ENCODE measurements at places on chromosomes 2 and 18.

GRCh38 chr2:241010531-241011295 is 12.3 kb downstream of the SNED1 start:
- no peak for DNase-seq

GRCh38 chr2:232421189-232421785 is 14.6 kb downstream of the ALPG start:
- DNase-seq: no peak

DNA sequence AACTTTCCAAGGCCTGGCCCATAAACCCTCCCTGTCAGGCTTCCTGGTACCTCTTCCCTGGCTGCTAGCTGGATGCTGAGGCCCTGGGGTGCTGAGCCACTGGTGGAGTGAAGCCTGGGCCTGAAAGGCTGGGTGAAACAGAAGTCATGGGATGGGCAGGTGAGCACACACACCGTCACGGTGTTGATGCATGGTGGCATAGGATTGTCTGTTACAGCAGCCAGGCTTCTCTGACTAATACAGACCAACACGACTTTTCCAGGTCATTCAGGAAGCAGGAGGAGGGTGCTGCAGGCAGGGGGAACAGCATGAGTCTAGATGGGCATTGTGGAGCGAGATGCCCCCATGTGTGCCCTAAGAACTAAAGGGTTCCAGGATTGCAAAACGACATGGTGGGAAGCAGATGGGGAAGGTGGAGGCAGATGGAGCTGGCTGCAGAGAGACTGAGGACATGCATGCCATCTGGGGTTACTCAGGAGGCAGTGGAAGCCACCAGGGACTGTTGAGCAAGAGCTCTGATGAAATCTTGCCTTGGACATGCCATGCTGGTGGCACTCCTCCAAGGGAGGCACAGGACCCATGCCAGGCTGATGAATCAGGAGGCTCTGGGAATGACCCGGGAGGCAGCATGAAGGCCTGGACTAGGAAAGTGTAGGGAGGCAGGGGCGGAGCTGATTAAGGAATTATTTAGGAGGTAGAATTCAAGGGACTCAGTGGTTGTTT is 480.9 kb downstream of the TSN start:
- no peak for DNase-seq

- no peak for DNase-seq
These were observed 49.9 kb downstream of the LYPD1 start for GRCh38 chr2:132620115-132620514.

- no peak for DNase-seq
These were observed 68.7 kb upstream of the SPRED2 start for GRCh38 chr2:65501074-65501473.

GRCh38 chr2:47243596-47244323 is 88.7 kb upstream of the STPG4 start:
- no peak for DNase-seq

- no peak for DNase-seq
These were observed 143.8 kb downstream of the PIEZO2 start for GRCh38 chr18:11005528-11005927.

DNA sequence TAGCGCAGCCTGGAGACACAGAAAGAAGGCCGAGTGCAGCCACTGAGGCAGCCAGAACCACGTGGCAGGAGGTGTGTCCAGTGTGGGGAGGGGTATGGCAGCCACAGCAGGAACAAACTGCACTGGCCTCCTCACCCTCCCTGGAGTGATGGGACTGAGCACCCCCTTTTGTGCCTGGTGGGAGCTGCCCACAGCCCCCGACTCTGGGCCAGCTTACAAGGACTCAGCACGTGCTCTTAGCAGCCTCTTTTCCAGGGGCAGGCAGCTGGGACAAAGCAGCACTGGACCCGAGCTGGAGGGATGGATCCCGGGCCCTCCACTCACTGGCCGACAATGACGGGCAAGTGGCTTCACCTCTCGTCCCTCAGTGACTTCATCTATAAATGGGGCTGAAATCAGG is 5.2 kb upstream of the KLF11 start:
- DNase-seq: no peak

DNA sequence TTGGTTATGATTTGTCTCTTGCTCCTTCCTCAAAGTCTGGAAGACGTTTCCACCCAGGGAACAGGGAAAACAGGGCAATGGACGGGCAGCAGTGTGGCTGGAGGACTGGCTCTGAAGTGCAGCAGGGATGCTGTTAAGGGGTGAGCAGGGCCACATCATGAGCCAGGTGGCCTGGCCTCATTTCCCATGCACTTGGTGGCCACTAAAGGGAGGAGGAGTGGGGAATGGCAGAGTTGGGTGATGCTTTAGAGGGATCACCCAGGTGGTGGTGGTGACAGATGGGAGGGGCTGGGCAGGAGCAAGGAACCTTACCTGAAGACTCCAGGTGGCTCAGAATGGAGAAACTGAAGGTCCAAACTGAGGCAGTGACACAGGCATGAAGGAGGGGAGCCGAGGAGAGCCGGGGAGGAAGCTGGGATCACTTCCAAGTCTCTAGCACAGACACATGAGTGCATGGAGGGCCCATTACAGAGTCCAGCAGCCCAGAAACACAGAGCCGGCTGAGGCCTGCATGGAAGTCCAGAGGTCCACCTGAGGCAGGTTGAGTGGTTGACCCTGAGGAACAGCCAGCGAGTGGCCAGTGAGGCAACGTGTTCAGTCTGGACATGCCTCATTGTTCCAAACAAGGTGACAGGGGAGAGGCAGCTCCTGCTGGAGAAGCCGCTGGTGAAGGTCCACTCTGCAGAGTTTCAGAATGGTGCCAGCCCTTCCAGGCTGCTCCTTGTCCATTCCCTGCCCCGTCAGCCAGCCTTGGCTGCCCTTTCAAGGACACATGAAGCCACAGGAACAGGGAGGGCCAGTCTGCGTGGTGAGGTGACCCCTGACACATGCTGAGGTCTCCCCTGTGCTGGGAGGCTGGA is 91.7 kb downstream of the LPIN1 start:
- no peak for DNase-seq

DNA sequence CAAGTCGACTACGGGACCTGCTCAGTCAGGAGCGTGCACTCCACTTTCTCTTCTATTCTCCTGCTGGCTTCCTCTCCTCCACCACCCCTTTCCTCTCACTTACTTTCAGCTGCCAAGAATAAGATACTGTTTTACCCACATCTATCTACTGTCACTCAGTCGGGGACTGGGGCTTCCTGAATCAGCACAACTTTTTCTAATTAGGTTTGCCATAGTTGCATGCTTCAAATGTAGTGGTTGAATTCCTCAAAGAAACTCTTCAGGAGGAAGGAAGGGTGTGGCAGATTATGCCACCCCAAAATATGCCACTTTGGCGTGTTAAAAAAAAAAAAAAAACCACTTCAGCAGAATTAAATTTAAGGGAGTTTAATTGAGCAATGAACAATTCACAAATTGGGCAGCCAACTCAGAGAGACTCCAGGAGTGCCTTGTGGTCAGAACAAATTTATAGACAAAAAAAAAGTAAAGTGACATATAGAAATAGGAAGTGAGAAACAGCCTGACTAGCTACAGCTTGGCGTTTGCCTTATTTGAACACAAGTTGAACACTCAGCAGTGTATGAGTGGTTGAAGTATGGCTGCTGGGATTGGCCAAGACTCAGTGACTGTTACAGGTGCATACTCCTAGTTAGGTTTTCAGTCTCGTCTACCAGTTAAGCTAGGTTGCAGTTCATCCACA is 32.5 kb upstream of the RMDN2 start:
- no peak for DNase-seq

DNA sequence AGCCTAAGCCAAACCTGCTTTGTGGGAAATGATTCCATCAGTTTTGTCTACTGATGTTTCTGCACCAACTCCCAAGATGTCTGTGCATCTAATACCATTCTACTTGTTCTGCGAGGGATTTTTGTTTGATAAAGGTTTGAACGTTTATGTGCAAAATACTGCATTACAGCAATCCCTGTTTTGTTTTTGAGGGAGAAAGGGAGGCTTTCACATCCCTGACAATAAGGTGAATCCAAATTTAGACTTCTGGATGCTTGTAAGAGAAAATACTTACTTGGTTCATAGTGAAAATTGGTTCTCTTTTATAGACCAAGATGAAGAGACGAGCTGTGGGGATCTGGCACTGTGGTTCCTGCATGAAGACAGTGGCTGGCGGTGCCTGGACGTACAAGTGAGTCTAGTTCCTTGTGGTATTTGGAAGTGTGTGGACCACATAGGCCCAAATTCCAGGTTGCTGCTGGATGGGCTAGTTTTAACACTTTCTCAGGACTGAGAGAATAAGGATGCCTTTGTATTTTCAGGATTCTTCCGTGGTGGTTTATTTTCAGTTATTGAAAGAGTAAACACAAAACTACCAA is 1.1 kb downstream of the RPL37A start:
- DNase-seq: no peak

DNA sequence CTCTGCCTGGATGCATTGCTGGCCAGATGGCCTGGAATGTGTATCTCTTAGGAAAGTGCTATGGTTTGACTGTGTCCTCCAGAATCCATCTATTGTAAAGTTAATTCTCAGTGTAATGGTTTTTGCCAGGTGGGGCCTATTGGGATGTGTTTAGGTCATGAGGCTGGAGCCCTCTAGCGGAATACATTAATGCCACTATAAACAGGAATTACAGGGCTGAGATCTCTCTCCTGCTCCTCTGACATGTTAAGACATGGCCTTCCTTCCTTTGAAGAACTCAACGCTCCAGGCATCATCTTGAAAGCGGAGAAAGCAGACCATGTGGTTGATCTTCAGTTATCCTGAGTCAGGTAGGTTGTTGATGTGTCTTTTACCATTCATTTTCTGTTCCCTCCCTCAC is 276.4 kb downstream of the RPIA start:
- DNase-seq: no peak

DNA sequence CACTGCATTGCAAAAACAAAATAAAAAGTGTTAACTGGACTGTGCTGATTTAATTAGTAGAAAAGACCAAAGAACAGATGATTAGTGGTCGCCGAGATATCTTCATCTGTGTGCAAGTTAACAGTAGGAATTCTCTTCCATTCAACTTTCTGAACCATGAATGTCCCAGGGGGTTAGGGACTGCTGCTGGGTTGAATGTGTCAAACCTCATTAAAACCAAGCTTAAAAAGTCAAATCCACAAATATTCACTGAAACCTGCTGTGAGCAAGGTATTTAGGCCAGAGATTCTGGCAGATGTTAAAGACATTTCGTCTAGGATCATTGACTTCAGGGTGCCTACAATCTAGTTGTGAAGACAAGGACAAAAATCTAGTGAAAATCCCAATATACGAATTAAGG is 58.7 kb downstream of the STPG4 start:
- DNase-seq: no peak

DNA sequence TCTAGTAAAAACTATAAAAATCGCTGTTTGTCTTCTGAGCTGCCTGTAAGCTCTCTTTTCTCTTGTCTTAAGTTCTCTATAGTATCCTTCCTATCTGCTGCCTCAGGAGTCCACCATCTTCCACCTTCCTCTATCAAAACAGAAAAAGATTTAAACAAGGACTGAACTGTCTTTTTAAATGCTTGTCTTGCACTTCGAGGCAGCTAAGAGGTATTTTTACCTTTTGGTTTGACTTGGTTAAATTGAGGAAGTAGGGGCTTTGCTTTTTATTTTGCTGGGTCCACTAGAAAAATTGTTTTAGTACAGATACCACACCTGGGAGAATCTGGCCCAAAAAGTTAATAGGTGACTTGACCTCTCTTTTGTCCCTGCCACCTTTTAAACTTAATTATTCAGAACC is 12.2 kb downstream of the SESTD1 start:
- no peak for DNase-seq

- DNase-seq: no peak
These were observed 1.4 kb upstream of the TTL start for GRCh38 chr2:112480530-112481049.

DNA sequence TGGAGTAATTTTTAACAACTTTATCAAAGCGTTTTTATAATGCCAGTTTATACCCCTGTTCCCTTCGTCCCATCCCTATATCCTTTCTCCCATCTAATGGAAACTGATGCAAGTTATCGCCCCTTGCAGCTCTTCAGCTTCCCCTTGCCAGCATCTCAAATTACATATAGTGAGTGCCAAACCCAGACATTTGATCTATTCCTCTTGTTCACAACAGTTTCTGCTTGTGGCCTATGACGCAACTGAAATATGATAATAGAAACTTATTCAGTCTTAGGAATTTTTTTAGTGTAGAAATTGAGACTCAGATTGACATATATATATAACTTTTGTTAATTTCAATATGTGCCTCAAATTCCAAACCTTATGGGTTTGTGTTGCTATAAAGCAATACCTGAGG is 562.2 kb upstream of the VWC2L start:
- DNase-seq: no peak

- no peak for DNase-seq
These were observed 76.0 kb upstream of the ZFP36L2 start for GRCh38 chr2:43302182-43302960.

- DNase-seq: no peak
These were observed 1.8 kb upstream of the ARID5A start for GRCh38 chr2:96534701-96535181.

All from stimulated activated CD8-positive, alpha-beta memory T cell treated with anti-CD3 and anti-CD28 coated beads, Interleukin-2, amount 100 ng/mL, for 1 hour (primary cell).